Osteocyte (in vitro differentiated cells): ENCODE measurements at places on chromosomes 16 and 17. TPM values are rescaled to one million over a fixed set of nuclear protein-coding genes. Genes with fewer than 3 reads are reported as not detected.

DNA sequence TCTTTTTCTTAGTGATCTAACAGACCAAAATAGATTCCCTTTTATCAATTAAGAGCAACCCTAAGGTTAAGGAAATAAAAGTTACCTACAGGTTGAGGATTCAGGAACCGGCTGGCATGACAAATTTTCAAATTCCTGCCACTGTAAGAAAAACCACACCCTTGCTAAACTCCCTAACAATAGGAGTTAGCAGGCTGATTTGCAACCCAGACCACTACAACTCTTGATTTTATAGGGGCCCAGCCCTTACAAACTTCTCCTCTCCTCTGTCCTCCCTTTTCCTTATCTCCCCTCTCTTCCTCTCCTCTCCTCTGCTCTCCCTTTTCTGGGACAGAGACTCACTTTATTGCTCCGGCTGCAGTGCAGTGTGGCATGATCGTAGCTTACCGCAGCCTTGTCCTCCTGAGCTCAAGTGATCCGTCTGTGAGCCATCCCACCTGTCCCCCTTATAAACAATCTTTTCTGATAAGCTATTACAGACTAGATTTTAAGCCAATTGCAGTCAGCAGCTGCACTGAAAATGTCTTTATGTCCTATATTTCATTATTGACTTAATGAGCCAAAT is 418.9 kb downstream of the CDH8 start:
- DNase-seq: no peak

Gene KRT33A
- not detected in 2 replicates for total RNA-seq

DNA sequence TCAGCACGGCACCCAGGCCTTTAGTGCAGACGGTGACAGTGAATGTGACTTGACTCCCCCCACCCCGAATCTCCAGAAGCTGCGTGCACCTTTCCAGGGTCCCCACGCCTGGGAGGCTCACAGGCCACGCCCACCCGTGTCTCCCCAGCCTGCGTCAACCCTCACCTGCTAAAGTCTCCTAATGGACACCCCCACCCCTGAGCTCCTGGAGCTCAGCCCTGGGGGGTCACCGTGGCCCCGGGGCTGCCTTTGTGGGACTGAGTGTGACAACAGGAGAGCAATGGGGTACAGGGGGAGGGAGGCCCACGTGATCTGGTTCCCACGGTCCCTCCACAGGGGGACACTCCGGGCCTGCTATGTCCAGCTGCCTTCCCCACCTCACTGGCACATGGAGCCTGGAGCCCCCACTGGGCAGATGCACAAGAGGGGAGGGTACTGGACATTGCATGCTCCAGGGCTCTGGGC is 7.4 kb upstream of the FASN start:
- no peak for DNase-seq

Gene TTYH2
- total RNA-seq: 1.8 and 2.0 TPM in 2 replicates

Gene ZNF594
- 9.2 and 10.4 TPM in 2 replicates for total RNA-seq

Gene HOXB9
- total RNA-seq: not detected in 2 replicates

Gene CTRB2
- not detected in 2 replicates for total RNA-seq

Gene KRTAP2-3
- total RNA-seq: not detected in 2 replicates

GRCh38 chr16:82008957-82009592 is 2.2 kb downstream of the SDR42E1 start:
- DNase-seq: peak; percentile 36

Gene TMIGD1
- not detected in 2 replicates for total RNA-seq

Gene PRDM7
- total RNA-seq: not detected in 2 replicates

DNA sequence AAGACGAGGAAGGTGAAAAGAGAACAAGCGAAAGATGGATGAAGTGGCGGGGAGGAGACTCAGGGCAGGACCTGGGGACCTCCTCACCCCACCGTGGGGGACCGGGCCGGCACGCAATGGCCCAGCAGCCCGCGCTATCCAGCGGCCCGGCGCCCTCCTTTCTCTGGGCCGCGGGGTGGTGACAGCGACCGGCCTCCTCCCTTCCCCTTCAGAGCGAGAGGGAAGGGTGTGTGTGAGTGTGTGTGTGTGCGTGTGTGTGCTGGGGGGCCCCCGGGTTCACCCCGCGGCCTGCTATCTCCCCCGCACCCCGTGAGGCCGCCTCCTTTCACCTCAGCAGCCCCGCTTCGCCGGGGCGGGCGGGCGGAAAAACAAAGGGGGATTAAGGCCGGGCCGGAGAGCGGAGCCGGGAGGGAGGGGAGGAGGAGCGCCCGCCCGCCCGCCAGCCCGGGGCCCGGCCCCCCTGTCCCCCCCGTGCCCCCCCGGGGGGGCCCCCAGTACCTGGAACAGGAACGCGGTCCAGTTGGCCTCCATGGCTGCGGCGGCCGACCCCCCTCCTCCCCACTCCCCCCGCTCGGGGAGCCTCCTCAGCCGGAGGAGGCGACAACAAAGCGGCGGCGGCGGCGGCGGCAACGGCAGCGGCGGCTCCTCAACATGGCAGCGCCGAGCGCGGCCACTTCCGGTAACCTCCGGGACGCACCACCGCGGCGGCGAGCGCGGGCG is at the start of gene VEZF1:
Gene VEZF1, minus strand, starts transcription at position 674 of the 720 bp plus-strand sequence. Its CDS starts 143 bp downstream, at position 531.
- no peak for DNase-seq

DNA sequence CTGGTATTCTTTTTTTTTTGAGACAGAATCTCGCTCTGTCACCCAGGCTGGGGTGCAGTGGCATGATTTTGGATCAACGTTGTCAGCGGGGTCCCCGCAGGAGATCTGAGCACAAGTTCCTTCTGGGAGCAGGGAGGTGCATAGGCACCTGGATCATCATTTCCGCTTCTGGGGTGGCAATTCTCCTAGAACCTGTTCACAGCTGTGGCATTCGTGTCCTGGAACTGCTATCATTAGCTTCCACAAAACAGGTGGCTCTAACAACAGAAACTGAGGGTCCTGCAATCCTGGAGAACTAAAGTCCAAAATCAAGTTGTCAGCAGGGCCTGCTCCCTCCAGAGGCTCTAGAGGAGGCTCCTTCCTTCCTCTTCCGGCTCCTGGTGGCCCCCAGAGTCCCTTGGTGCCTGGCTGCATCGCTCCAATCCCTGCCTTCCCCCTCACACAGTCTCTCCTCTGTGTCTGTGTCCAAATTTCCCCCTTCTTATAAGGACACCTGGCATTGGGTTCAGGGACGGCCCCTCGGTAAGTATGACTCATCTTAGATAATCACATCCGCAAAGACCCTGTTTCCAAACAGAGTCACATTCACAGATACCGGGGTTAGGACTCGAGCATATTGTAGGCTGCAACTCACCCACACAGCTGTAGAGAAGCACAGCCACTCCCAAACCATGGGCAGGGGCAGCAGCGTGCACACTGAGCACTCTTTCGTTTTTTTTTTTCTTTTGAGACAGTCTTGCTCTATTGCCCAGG is 43.5 kb upstream of the KLHDC4 start:
- no peak for DNase-seq

- DNase-seq: no peak
Measured at GRCh38 chr17:40074871-40075200, 12.1 kb downstream of the THRA start.

- peak; percentile 96 for DNase-seq
Measured at GRCh38 chr16:57628008-57628781, at the start of gene ADGRG1. TSS of gene ADGRG1 (plus strand) at chr16:57628630. CDS start at chr16:57650288, 21,658 bp downstream.

- no peak for DNase-seq
Measured at GRCh38 chr16:14455573-14455972, 174.5 kb downstream of the PARN start.

- no peak for DNase-seq
Measured at GRCh38 chr17:81607431-81607830, 29.5 kb downstream of the NPLOC4 start.

DNA sequence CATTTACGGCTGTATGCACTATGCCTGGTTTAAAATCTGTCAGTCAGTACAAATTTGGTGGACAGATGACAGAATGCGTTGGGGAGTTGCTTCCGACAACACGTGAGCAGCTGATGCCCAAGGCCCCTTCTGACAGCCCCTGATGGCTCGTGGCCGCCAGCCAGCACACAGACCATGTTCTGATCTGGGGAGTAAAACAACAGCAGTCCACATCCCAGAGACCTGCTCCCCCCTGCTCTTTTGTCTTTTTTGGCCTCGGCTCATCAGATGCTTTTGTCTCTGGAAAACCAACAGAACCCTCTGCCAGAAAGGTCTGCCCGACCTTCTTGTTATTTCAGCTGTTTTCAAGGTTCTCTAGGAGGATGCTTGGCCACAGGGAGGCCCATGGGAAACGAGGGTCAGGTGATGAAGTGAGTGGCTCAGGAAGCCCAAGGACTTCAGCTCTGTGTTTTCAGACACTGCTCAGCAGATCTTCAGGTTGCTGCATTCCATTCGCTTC is 10.8 kb downstream of the ARSG start:
- no peak for DNase-seq

DNA sequence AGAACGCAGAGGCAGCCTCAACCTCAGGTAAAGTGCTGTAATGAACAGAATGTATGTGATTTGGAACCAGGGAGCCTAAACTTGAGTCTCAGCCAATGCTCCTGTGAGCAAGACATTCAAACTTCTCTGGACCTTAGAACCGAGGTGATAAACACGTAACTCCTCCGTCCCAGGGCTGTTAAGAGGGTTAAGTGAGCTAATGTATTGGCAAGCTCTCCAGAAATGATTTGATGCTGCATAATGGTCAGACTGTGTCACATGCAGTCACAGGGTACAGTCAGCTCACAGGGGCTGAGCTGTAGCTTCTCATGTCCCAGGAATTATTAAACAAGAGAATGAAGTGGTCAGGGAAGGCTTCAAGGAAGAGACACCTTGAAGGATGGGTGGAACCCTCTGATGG is 10.0 kb upstream of the SLC4A1 start:
- DNase-seq: no peak

DNA sequence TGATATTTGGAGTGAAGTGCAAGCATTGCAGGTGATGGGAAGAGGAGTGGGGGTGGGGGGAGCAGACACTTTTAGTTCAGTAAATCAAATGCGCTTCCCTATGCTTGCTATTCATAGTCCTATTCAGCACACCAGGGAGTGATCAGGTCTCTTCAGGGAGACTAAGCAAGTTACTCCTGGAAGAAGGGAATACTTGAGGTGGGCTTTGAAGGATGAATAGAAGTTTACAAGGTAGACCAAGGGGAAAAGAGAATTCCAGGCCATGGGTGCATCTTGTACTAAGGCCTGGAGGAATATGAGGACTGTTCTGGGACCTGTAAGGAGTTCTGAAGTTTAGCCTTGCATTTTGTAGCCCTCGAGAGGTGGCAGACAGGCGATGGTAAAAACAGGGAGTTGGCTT is 40.1 kb upstream of the LGALS9 start:
- no peak for DNase-seq

Gene CCL3
- total RNA-seq: not detected in 2 replicates

- no peak for DNase-seq
Measured at GRCh38 chr17:75144816-75145512, 9.3 kb downstream of the JPT1 start.

DNA sequence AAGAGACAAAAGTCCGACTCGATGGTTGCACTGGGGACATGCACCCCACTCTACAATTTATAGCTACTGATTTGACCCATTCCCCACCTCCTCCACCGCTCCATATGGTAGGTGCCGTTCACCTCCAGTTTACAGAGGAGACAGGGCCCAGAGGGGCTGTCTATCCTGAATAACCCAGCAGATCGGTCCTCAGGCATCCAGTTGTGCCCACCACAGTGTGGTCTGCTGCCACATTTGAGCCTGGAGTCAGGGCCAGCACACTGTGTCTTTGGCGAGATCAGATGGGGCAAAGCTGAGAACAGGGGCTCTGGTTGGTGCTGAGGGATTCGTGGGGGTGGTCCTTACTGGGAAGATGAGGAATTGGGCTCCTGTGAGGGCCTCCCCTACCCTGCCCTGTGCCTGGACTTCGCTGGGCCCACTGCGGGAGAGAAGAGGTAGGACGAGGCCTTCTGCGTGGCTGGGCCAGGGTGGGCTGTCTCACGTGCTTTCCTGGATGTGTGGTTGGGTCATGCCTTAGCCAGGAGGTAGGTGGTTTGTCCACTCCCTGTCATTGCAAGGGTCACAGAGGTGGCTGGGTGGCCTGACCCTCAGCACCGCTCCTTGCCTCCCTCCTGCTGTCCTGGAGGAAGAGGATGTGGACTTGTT is 2.8 kb downstream of the ADCY7 start:
- no peak for DNase-seq

GRCh38 chr17:55617441-55617840 is 105.2 kb downstream of the TMEM100 start:
- DNase-seq: no peak

Gene HBM
- not detected in 2 replicates for total RNA-seq

- DNase-seq: no peak
Measured at GRCh38 chr17:41415833-41416335, 8.5 kb downstream of the KRT37 start.

DNA sequence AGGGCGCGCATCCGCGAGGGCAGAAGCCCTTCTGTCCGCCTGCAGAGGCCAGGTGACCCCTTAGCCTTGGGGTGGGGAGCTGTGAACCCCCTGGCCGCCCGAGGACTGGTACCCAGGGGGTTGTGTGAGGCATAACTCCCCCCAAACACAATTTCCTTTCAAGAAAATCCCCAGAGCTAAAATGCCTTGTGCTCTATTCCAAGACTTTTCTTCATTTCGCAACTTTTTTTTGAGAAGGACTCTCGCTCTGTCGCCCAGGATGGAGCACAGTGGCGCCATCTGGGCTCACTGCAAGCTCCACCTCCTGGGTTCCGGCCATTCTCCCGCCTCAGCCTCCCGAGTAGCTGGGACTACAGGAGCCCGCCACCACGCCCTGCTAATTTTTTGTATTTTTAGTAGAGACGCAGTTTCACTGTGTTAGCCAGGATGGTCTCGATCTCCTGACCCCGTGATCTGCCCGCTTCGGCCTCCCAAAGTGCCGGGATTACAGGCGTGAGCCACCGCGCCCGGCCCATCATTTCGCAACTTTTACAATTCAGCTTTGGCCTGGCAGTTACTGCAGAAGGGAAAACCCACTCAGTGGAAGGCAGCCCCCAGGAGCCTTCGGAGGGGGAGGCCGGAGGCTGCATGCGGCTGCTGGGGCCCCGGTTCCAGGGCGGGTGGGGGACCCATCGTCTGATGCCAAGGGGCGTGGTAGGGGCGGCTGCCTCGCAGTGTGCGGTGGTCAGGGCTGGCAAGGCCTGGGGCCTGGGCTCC is 963 bp upstream of the APRT start:
- no peak for DNase-seq

DNA sequence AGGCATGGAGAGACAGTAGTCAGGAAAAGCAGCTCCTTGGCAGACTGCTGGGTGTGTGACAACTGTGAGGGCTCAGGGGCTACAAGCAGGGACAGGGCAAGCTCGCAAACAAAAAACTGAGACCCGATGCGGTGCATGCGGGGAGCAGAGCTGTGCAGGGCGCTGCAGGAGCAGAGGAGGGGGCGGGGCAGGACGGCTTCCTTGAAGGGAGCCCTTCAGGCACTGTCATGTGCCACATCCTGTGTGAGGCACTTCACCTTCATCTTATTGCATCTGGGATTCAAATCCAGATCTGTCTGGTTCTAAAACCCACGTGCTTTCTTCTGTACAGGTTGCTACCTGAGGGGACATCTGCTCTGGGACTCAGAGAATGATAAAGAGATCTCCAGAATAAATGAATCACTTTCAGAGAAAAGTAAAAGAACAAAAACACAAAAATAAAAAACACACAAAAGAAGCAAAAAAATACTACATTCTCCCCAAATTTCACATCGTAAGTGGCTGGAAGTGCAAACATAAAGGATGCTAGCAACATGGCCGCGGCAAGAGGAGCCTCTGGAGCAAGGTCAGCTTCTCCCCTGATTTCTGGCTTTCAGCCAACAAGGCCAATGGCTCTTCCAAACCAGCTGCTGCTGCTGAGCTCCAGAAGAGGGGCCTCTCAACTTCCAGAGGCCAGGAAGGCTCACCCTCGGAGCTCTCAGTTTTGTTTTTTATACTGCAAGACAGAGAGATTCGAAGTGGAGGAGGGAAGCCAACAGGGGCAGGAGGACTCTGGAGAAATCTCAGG is 14.2 kb downstream of the LYRM9 start:
- no peak for DNase-seq
